ENCODE measurements at places on chromosomes 5 and 9.

- no peak for DNase-seq
Measured at GRCh38 chr9:17813798-17814197, 234.9 kb downstream of the SH3GL2 start.

DNA sequence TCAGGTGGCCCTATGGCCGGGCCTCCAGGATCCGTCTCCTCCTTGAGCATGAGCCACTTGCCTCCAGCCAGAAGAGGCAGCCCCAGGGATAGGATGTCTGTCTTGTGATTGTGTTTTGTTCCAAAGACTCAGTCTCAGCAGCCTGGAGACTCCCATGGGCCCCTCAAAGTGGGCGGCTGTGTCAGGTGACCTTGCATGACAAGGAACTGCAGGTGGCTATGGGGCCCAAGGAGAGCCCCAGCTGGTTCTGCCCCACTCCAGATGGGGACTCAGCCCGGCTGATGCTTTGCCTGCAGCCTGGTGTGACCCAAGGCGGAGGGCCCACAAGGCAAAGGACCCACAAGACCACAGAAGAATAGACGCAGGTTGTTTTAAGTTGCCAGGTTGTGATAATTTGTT, 284.3 kb upstream of the IRX4 start:
- DNase-seq: no peak

DNA sequence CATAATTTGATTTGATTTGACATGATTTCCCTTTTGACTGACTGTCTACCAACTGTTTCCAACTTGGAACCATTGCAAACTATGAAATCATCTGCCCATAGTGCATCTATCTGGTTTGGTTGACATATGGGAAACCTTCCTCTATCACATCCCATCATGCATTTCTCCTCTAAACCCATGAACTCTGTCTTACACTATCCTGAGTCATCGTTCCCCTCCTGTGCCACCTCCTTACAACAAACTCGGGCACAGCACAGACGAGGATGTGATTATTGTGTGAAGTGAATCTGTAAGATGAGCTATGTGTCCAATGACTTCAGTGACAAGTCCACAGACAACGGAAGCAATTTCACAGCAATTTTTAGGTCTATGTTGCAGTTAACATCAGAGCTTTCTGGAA, 126.1 kb downstream of the NPR3 start:
- peak; percentile 29 for DNase-seq

DNA sequence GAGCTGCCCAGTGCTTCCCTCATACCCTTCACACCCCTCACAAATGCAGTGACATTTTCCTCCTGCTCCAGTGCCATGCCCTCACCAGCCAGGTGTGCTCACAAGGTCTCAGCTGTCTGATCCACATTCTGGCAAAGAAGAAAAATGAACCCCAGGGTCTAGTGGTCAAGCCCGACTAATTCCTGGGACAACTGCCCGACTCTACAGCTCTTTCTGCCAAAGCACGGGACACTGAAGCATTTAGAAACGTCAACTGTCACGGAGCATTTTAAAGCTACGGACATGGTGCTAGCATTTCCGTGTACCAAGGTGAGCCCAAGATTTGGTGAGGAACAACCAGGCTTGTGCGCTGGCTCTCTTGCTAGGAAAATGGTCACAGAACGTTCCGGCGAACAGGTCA, 56.8 kb upstream of the PHYKPL start:
- DNase-seq: no peak

DNA sequence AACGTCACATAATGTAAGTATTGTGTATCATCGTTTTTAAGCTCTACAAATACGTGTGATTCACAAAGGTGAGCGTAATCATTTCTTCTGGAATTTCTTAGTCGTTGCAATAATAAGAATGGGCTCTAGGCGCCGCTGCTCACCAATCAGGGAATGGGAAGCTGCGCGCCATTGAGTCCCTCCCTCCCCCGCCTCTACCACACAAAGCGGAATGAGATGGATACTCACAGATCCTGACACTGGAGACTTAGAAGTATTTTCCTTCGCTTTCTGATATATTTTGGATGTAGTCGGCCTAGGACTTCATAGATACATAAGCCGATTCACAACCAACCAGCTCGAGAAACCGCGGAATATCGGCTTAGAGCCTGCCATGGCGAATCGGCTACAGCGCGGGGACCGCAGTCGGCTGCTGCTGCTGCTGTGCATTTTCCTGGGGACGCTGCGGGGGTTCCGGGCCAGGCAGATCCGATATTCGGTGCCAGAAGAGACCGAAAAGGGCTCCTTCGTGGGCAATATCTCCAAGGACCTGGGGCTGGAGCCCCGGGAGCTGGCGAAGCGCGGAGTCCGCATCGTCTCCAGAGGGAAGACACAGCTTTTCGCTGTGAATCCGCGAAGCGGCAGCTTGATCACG, at the start of gene PCDHGA11:
Gene PCDHGA11 (plus strand): TSS at position 197 of the 634 bp plus-strand sequence. CDS start 177 bp downstream, at position 374.
- DNase-seq: peak; percentile 75

DNA sequence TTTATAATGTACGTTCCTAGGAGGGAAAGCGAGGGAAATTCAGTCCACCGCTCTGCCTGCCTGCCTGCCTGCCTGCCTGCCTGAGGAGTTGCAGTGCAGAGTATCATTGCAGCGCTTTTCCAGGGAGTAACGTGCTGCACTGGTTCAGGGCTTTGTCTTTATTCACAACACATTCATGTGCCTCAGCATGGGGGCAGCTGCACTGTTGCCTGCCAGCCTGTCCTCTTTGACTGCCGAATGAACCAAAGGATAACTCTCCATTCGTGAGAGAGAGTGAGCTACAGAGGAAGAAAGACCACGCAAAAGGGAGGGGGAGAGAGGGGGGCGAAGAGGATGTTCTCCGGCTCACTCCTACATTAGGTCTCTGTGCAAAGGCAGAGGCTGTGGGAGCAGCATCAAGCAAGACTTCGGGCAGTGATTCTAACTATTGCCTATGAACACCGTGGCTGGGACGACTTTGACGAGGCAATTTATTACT, 791.2 kb downstream of the MAT2B start:
- peak; percentile 4 for DNase-seq

DNA sequence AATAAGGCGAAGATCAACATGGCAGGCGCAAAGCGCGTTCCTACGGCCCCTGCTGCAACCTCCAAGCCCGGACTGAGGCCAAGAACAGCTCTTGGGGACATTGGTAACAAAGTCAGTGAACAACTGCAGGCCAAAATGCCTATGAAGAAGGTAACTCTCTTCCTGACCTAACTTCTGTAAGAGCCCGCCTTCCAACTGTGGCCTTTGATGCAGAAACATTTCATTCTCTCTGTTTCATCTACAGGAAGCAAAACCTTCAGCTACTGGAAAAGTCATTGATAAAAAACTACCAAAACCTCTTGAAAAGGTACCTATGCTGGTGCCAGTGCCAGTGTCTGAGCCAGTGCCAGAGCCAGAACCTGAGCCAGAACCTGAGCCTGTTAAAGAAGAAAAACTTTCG, 979 bp downstream of the CCNB1 start:
- DNase-seq: no peak

GRCh38 chr5:169753795-169754194, 116.7 kb downstream of the DOCK2 start:
- no peak for DNase-seq
